ENCODE measurements at places on chromosomes 1 and 21. TPM values are rescaled to one million over a fixed set of nuclear protein-coding genes. Genes with fewer than 3 reads are reported as not detected.

DNA sequence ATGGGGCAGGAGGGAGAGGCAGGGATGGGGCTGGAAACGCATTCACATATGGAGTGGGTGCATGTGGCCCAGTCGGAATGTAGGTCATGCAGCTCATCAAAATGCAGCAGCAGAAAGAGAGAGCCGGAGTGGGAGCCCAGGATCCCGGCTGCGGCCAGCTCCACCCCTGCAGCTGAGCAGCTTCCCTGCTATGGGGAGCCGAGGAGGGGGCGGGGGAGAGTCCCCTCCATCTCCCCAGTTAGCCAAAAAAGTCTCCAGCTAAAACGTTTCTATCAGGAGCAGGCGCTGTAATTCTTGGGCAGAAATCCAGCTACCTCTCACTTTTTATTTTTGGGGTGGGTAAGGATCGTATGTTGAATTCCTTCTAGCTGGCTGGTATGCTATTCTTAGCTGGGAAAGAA, 39.7 kb downstream of the MRPL37 start:
- no peaks in the 10 kb centered on the region for H3K36me3 ChIP-seq
- no peak for DNase-seq
- H3K27me3 ChIP-seq, result no peaks in the 10 kb centered on the region
- H3K4me3 ChIP-seq, result no peak overlapping the region

DNA sequence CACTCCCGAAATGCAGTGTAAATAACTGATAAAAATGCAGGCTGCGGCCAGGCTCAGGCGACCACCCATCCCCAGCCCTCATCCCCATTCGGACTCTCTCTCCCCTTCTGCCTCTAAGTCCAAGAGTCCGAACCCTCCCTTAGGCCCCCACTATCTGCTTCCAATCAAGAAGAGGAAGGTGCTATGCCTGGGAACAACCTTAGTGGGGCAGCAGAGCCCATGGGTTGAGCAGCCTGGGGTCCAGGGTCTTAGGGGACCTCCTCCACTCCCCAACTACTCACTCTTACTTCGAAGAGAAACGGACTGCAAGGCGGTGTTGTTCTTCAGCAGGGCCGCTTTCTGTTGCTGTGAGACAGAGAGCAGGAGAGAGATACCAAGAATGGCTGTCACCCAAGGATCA, 12.2 kb downstream of the ARHGEF2 start:
- H3K4me3 ChIP-seq, result no peak overlapping the region
- no peak for DNase-seq
- peaks cover 11% of the 10 kb centered on the region for H3K4me1 ChIP-seq

- peaks cover 8% of the 10 kb centered on the region for H3K36me3 ChIP-seq
- H3K27ac ChIP-seq, result no peak overlapping the region
- H3K4me1 ChIP-seq, result no peaks in the 10 kb centered on the region
- no peaks in the 10 kb centered on the region for H3K27me3 ChIP-seq
- H3K4me3 ChIP-seq, result no peak overlapping the region
Measured at GRCh38 chr1:206736878-206737728, 33.5 kb upstream of the IL19 start.

IGSF8 gene
- total RNA-seq, result 60.2 TPM

DNA sequence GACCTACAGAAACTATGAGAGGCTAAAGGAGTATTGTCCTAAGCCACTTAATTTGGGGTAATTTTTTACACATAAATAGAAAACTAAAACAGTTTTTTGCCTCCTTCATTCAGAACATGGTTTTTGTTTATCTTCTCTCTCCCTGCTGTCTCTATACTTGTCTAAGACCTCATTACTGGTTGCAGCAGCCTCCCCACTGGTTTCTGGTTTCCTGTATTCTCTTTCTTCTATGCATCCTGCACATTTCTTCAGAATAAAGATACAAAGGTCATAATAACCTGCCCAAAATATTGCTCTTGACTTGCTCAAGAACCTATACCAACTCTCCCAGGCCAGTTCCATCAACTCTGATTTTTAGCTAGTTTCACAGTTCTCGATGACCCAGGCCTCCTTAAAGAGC, 19.8 kb upstream of the BOLA1 start:
- H3K27ac ChIP-seq, result no peak overlapping the region
- no peak overlapping the region for H3K4me3 ChIP-seq
- no peaks in the 10 kb centered on the region for H3K36me3 ChIP-seq
- no peak for DNase-seq
- no peaks in the 10 kb centered on the region for H3K4me1 ChIP-seq
- H3K27me3 ChIP-seq, result no peaks in the 10 kb centered on the region

GRCh38 chr1:39387452-39387851, 104.0 kb upstream of the BMP8A start:
- H3K4me3 ChIP-seq, result no peak overlapping the region
- no peak for DNase-seq
- no peaks in the 10 kb centered on the region for H3K27me3 ChIP-seq
- H3K27ac ChIP-seq, result no peak overlapping the region
- H3K36me3 ChIP-seq, result peaks cover 9% of the 10 kb centered on the region

TNFSF4 gene
- total RNA-seq, result 1.1 TPM

DNA sequence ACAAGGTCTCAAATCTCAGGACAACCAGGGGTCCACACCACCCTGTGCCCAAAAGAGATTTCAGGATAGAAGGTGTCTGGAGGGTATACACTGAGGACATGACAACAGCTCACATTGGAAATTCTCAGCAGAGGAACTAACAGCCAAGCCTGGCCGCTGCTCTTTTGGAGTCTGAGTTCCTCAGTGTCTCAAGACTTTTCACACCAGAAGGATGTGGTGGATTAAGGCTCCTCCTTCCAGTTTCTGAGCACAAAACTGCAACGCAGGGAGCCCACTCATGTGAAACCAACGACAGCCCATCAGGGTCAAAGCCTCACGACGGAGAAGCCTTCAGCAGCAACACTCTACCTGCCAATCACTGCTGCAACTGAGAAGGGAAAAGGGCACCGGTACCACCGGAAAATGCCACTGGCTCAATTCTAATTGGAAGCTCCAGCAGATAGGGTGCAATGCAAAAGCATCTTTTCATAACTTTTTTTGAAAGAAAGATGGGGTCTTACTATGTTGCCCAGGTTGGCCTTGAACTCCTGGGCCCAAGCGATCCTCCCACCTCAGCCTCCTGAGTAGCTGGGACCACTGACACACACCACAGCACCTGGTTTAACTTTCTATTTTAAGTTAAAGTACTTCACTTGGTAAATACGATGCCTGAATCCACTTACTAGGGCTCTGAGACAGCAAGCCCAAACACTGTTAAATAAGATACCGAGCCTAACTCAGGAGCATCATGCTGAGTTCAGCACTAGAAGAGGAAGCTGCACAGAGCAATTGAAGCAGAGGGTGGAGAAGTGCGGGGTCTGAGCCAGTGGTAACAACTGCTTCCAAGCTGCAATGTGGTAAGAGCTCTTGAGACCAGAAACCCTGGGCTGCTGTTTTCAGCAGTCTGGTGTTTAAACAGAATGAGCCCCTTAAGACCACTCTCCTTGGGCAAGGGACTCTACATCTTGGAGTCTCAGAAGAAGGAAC, 7.8 kb downstream of the CAPZB start:
- H3K4me1 ChIP-seq, result no peaks in the 10 kb centered on the region
- no peaks in the 10 kb centered on the region for H3K27me3 ChIP-seq
- no peak overlapping the region for H3K4me3 ChIP-seq

LCE1B gene
- total RNA-seq, result not detected

TUFT1 gene
- total RNA-seq, result 25.5 TPM

CR1L gene
- not detected for total RNA-seq

- no peak overlapping the region for H3K4me3 ChIP-seq
- no peak for DNase-seq
- H3K4me1 ChIP-seq, result no peaks in the 10 kb centered on the region
- no peak overlapping the region for H3K27ac ChIP-seq
- H3K27me3 ChIP-seq, result no peaks in the 10 kb centered on the region
Measured at GRCh38 chr1:13430495-13430894, 20.2 kb downstream of the PRAMEF20 start.

DNA sequence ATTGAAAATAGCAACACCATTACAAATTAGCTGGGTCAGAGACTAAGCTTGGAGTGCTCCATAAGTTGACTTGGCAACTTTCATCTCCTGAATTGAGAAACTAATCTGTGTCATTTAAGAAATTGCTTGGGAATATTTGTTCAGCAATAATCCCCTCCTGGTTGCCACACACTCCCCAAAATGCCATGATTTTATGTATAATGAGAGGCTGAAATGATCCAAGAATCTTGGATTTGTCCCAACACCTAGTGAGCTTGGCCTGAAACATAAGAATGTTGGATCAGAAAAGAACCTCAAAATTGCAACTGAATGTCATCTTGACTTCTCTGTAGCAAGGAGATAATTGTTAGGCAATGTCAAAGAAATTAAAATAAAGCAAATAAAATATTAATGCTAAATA, 805.9 kb upstream of the ADAMTS5 start:
- H3K27me3 ChIP-seq, result no peaks in the 10 kb centered on the region
- no peak overlapping the region for H3K4me3 ChIP-seq
- no peak overlapping the region for H3K27ac ChIP-seq
- DNase-seq, result no peak

- H3K36me3 ChIP-seq, result no peaks in the 10 kb centered on the region
- H3K4me1 ChIP-seq, result no peaks in the 10 kb centered on the region
- no peaks in the 10 kb centered on the region for H3K27me3 ChIP-seq
- no peak for DNase-seq
- no peak overlapping the region for H3K4me3 ChIP-seq
Measured at GRCh38 chr1:86380257-86380861, 15.8 kb downstream of the ODF2L start.

DNA sequence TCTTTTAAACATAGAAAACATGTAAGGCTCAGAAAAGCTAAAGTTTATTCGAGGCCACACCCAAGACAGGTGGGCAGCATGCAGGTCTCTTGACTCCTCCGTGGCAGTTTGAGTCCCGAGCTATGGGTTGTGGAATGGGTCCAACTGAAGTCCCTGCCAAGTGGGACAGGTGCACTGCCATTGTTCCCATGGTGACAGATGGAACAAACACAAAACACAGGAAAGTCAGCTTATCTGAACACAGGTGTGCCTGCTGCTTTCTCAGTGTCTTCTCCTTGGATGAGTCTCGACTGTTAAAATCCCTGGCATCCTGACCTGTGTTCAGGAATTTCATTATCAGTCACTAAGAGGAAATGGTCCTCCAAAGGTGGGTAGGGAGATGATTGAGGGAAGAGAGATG, 99.0 kb upstream of the RAB4A start:
- H3K27me3 ChIP-seq, result no peaks in the 10 kb centered on the region
- peak; percentile 83 for DNase-seq
- H3K27ac ChIP-seq, result no peak overlapping the region
- H3K4me1 ChIP-seq, result no peaks in the 10 kb centered on the region
- no peaks in the 10 kb centered on the region for H3K36me3 ChIP-seq

GRCh38 chr1:15680131-15680530, 4.0 kb upstream of the PLEKHM2 start:
- H3K27ac ChIP-seq, result no peak overlapping the region
- no peaks in the 10 kb centered on the region for H3K27me3 ChIP-seq
- no peak overlapping the region for H3K4me3 ChIP-seq
- no peak for DNase-seq
- peaks cover 3% of the 10 kb centered on the region for H3K4me1 ChIP-seq
- no peaks in the 10 kb centered on the region for H3K36me3 ChIP-seq

DNA sequence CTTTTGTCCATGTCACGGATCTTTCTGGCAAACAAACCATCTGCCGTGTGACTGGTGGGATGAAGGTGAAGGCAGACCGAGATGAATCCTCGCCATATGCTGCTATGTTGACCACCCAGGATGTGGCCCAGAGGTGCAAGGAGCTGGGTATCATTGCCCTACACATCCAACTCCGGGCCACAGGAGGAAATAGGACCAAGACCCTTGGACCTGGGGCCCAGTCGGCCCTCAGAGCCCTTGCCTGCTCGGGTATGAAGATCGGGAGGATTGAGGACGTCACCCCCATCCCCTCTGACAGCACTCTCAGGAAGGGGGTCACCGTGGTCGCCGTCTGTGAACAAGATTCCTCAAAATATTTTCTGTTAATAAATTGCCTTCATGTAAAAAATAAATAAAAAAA, 35.9 kb upstream of the NBL1 start:
- H3K27me3 ChIP-seq, result no peaks in the 10 kb centered on the region
- H3K27ac ChIP-seq, result no peak overlapping the region
- no peak overlapping the region for H3K4me3 ChIP-seq
- no peak for DNase-seq
- no peaks in the 10 kb centered on the region for H3K36me3 ChIP-seq

GRCh38 chr1:207959910-207960309, 49.0 kb upstream of the CD34 start:
- no peak for DNase-seq
- H3K27ac ChIP-seq, result no peak overlapping the region
- H3K4me3 ChIP-seq, result no peak overlapping the region
- H3K36me3 ChIP-seq, result no peaks in the 10 kb centered on the region
- peaks cover 6% of the 10 kb centered on the region for H3K4me1 ChIP-seq

DNA sequence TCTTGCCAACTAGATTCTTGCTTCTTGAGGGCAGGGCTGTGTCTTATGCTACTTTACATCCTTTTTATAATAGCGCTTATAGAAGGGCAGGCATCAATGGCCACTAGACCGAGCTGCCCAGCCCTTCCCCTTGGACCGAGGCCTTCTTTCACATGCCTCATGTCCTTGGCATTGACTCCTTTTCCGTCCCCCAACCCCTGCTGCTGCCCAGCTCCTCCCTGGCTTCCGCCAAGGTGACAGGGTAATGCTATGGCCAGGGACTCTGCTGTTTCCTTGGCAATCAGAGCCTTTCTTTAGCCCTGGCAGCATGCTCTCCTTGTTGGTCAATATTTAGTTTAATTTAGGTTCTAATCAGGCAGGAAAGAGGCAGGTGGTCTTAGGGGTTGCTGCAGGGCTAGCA, 48.2 kb downstream of the DDX20 start:
- H3K27me3 ChIP-seq, result no peaks in the 10 kb centered on the region
- no peak overlapping the region for H3K27ac ChIP-seq
- H3K36me3 ChIP-seq, result no peaks in the 10 kb centered on the region
- no peaks in the 10 kb centered on the region for H3K4me1 ChIP-seq
- H3K4me3 ChIP-seq, result no peak overlapping the region

PDPN gene
- total RNA-seq, result 2.7 TPM

DDR2 gene
- 7.6 TPM for total RNA-seq

DNA sequence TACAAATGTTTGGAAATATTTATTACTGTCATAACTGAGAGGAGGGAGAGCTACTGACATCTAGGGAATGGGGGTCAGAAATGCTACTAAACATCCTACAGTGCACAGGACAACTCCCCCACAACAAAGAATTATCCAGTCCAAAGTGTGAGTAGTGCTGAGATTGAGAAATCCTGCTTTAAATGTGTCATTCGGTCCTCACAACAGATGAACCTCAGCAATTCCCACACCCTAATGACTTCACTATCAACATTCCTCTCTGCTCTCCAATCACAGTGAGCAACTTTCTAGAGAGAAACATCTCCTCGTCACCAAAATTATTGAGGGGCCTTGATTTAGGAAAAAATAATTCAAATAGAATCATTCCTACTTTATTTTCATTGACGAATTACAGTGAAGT, 18.0 kb downstream of the OMA1 start:
- H3K4me1 ChIP-seq, result no peaks in the 10 kb centered on the region
- H3K36me3 ChIP-seq, result no peaks in the 10 kb centered on the region
- DNase-seq, result no peak
- no peak overlapping the region for H3K4me3 ChIP-seq

- H3K27ac ChIP-seq, result no peak overlapping the region
- no peak overlapping the region for H3K4me3 ChIP-seq
- no peaks in the 10 kb centered on the region for H3K36me3 ChIP-seq
- DNase-seq, result no peak
- H3K4me1 ChIP-seq, result no peaks in the 10 kb centered on the region
- no peaks in the 10 kb centered on the region for H3K27me3 ChIP-seq
Measured at GRCh38 chr1:74463333-74463988, 49.0 kb downstream of the LRRC53 start.

Data from colonic mucosa (tissue), 4 donors.